Stimulated activated naive CD4-positive, alpha-beta T cell treated with Interleukin-2 at 50 U/mL for 16 hours (primary cell): ENCODE measurements at places on chromosomes 1 and 21.
A peak's percentile ranks its signal among the peaks of the same experiment; 100 is the strongest.

DNA sequence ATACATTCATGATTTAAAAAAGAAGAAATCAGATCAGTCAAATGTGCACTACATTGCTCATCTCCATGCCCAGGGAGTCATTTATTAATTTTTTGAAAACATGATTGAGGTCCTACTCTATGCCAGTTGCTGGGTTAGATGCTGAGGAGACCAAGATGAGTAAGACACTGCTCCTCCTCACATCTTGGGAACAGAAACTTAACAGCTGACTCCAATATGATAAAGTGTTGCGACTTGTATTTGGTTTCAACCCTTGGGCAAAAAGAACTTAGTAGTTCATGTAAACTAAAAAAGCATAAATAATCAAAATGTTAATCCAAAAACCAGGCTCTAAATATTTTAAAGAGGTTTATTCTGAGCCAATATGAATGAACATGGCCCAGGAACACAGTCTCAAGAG, 56.9 kb downstream of the OPTC start:
- no peak for DNase-seq

DNA sequence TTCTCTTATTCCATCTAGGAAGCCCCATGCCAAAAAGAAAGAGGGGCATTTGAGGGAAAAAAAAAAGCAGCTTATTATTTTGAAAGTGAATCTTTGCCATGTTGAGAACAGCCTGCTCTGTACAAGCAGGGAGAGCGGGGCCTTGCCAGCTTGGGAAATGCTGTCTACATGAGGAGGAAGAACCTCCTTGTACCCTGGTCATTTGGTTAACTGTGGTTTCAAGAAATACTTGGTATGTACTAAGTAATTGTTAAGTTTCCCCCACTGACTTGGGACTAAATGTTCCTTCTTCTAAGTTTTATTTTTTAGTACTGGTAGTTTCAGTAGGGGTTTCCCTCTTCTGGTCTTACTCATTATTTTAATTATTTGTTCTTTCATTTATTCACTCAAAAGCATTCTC, 144.1 kb upstream of the HOOK1 start:
- no peak for DNase-seq

DNA sequence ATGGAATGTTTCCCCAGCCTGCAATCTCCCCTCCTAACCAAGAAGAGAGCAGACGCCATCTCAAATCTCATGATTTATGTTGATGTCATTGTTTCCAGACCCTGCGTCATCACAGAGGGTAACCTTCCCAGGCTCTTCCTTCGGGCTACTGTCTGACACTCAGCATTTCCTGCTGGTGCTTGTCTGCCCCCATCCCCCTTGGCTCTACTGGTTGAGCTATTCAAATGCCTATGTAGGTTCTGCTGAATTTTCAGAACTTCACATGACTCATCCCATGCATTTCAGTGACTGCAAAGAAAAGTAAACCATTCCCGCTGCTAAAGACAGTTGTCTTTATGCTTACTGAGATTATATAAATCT, 24.8 kb upstream of the ITPKB start:
- DNase-seq = peak; percentile 3

DNA sequence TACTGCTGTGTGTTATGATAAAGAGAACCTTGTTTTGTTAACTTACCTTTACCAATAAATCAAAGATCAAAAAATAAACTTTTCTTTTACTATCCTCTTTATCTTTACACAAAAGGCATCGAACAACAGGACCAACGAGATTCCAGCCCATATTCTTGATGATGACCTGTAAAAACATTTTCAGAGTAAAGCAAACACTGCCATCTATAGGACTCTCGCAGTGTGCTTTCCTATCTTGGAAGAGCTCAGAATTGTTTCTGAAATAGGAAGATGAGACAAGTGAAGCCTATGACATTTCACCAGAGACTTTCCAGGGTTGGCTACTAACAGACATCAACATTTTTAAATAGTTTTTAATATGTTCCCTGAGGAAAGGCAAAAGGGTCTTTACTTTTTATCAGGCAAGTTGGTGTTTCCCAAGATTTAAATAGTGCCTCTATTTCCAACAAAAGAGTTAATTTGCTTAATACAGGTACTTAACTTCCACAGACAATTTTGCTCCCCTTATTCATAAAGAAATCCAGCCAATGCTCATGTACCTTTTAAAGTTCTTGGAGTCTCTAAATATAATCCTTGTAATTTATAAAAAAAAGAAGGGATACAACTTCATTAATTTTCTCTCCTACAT, 7.3 kb downstream of the GLMN start:
- no peak for DNase-seq

GRCh38 chr1:230800891-230801840, 54.0 kb downstream of the CAPN9 start:
- DNase-seq = no peak

GRCh38 chr1:91549041-91549735, 48.5 kb downstream of the CDC7 start:
- DNase-seq = no peak

DNA sequence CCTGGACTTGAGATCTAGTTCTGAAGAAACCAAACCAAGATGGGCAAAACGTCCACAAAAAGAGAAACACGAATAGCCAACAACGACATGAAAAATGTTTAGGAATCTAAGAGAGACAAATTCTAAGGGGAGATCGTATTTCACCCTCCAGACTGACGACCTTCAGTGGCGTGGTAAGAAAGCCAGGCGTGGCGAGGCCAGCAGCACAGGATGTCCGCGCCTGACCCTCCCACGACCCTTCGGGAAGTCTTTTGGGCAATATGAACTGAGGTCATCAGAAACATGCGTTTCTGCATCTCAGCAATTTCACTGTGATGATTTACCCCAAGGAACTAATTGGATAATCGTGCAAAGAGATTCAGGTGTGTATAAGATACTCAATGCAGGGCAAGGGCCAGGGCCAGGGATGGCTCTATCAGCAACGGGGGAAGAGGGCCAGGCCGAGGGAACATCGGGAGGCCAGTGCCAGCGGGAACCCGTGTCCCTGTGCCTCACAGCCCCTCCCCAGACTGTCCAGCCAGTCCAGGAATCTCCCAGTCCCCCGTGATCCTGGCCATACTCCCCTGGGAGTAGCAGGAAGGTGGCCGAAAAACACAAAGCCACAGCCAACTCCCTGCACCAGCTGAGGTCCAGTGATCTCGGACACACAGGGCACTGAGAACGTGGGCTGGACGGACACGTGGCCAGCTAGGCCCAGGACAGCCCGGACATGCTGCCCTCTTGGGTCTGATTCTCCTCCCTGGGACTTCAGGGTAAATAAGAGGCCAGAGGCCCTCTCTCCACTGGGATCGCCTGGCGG, 53.6 kb upstream of the ADARB1 start:
- DNase-seq = no peak

DNA sequence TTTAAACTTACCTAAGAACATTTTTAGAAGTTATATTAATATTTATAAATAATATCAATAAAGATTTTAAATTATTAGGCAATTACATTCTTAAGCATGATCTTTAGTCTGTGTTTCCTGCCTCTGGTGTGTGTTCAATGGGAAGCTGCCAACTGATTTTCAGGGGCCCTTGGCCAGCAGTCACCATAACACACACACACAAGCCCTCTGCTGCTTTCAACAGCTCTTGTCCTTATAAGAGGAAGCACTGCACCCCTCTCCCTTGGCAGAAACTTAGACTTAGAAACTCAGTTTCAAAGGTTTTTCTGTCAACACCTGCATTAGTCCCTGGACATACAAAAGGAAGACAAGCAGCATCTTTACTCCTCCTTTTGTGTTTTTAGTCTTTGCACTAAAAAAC, 81.4 kb downstream of the VAV3 start:
- no peak for DNase-seq

- DNase-seq = no peak
Measured at GRCh38 chr1:154770897-154771594, 99.0 kb downstream of the KCNN3 start.

DNA sequence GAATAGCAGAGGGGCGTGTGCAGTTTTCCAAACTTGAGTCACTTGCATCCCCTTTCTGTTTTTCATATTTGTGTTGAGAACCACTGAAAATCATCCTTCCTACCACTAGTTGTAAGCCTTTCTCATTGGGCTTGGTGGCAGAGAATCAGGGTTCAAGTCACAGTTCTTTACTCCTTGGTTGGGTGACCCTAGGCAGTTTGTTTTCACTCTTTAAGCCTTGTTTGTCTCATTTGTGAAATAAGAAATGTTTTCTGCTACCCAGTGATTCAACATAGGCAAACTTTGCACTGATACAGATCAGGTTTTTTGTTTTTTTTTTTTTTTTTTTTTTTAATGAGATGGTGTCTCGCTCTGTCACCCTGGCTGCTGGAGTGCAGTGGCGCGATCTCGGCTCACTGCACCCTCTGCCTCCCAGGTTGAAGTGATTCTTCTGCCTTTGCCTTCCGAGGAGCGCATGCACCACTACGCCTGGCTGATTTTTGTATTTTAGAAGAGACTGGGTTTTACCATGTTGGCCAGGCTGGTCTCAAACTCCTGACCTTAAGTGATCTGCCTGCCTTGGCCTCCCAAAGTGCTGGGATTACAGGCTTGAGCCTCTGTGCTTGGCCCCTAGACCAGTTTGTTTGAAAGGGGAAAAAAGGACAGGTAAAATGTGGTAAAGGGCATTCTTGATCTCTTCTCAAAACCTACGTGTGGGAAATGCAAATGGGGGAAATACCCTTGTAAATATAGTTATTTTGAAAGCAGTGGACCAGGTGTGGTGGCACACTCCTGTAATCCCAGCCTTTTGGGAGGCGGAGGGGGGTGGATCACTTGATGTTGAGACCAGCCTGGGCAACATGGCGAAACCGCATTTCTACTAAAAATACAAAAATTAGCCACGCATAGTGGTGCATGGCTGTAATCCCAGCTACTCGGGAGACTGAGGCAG, 3.2 kb downstream of the CLIC4 start:
- DNase-seq = no peak

- no peak for DNase-seq
Measured at GRCh38 chr1:157403608-157404007, 148.7 kb downstream of the FCRL5 start.

DNA sequence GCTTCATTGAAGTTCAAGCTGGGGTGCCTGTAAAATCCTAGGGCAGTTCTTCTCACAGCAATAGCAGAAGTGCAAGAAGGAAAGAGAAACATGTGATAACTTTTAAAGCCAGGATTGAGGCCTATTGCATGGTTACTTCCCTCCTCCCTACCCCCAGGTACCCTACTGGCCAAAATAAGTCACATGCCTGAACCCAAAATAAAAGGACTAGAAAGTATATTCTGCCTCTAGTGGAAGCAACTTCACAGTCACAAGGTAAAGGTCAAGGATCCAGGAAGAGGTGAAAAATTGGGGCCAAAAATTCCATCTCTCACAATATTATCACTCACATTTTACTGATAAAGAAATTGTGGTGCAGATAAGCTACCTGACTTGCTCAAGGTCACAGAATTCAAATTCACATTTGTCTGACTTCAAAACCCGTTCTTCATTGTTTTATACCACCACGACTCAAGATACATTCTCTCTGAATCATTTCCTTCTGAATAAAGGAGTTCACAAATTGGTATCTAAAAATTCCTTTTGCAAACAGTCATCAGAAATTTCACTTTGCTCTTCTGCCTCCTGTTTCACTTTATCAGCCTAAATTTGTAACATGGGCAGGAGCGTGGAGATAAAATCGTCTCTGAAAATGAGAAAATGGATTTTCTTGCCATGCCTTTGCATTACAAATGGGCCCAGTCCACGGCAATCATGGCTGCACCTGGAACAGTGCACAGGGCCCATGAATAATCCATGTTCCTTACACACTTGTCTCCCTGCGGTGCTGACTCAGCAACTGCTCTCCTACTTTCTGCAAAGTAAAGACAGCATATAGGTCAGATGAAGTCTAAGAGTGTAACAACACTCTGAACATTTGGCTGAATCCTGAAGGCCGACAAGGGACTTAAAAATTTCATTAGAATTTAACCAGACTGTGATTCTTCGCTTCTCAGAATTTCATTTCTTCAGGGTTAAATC, 485.3 kb upstream of the NFIA start:
- DNase-seq = no peak

GRCh38 chr1:183180218-183180617, 5.8 kb upstream of the LAMC2 start:
- no peak for DNase-seq

- DNase-seq = no peak
Measured at GRCh38 chr1:94411237-94411636, 7.0 kb upstream of the ABCD3 start.

GRCh38 chr21:15722591-15723324, 7.0 kb upstream of the USP25 start:
- no peak for DNase-seq

DNA sequence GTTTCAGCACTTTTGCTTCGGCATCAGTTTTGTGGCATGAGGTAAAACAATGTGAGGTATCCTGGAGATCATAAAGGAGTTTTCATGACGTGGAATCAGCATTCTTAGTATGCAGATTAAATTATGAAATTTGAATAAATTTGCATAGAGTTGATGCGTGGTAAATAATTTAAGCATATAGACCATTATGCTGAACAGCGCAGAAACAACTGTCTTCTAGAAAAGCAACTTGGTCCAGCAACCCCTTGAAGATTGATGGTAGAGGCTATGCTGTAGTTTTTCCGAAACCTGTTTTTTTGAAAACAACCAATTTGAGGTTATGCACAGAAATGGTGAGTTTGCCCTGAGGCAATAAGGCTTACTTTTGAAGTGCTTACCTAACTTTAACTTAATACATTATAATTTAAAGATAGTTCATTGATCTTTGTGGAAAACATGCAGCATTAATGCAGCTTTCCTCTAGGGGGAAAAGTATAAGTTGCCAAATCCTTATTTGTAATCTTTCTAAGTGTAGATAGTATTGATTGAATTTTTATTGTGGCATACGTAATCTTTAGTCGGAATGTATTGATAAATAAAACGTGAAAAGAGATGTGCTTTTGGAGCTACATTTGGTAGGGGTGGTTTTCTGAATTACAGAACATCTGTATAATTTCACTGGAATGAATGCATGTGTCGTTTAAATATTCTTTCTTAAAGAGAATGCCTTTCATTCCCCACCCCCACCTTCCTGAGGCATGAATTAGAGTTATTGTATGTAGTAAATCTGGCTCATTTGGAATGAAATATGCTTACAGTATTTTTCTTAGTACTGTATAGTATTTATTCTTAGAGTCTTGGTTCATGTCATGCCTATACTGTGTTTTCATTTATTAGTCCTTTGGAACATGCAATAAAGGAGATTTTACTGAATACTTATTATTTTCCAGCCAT, 3.8 kb downstream of the PRDM2 start:
- no peak for DNase-seq

DNA sequence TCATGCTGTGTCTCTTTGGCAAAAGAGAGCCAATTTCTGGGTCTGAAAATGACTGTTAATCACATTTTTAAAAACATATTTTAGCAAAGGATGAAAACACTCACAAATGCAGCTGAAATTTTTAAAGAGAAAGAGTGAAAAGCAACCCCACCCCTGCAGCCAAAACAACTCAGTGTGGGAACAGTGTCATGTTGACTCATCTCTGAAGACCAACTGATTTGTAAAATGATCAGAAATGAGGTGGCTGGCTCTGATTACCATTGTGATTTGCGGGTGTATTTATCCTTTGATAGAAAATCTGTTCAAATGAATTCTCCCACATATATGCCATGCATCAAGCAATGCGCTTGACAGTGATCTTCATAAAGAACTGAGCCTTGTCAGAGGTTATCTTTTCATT, 287.0 kb upstream of the ESRRG start:
- DNase-seq = no peak

- no peak for DNase-seq
Measured at GRCh38 chr1:10519016-10519417, 44.3 kb downstream of the PEX14 start.
